ENCODE measurements at places on chromosomes 5 and 9. TPM values are rescaled to one million over a fixed set of nuclear protein-coding genes. Genes with fewer than 3 reads are reported as not detected.

GRCh38 chr9:22425551-22425950 is 21.1 kb upstream of the DMRTA1 start:
- DNase-seq: no peak

ELAVL2 gene
- total RNA-seq: not detected

DNA sequence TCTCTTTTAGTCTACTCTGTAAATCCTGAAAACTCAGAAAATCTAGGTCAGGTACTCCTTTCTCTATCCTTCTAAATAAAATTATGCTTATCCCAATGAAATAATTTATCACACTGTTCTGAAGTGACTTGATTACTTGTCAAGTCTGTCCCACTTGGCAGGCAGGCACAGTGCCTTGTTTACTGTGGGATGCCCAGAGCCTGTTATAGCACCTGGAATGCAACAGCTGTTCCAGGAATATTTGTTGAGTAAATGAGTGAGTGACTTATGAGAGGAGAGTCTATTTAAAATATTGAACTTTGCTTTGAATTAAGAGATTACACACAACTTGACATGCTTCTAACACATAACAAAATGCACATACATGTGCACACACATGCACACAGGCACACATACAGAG is 130.0 kb downstream of the MPDZ start:
- DNase-seq: no peak

DNA sequence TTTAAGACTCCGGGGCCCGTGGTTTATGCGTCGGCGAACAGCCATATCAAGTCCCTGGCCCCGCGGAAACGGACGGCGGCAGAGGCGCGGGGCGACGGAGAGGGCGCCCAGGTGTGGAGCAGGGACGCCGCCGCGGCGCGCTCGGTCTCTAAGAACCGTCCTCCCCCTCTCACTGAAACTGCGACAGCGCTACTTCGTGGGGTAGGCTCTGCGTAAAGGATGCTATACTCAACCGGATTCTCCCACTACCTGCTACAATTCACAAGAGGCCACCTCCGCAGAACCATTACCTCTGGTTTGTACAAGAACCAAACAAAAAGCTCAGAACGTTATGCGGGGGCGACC is 404 bp downstream of the MRNIP start:
- DNase-seq: no peak

POU5F2 gene
- total RNA-seq: 5.1 TPM

DNA sequence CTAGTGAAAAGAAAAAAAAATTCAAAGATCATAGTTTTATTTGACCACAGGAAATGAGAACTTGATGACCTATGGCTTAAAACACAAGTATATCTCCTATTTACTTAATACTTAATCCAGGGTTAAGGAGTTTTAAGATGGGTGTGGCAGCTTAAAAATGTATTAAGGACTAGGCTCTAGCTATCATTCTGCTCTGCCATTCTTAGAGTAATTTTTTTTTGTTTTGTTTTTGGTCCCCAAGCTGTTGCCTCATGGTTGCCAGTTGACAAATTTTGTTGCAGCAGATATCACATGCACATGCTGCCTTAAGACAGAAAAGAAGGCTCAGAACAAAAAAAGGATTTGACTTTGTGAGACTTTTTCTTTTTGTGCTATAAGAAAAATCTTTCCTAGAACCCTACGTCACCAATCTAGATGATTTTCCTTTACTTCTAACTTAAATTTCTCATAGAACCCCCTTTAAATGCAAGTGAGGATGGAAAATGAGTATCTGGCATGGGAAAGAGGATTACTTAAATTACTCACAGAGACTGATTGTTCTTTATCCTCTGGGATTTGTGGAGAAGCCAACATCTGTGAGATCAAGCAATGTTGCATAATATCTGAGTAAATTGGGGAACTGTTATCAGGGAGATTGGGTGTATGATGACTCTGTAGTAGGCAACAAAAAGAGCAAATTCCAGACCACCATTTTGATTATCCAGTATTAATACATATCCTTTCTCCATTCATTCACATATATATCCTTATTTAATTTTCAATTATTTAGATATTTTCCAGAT is 364.7 kb upstream of the CD180 start:
- no peak for DNase-seq

PCSK1 gene
- total RNA-seq: 1.8 TPM

DNA sequence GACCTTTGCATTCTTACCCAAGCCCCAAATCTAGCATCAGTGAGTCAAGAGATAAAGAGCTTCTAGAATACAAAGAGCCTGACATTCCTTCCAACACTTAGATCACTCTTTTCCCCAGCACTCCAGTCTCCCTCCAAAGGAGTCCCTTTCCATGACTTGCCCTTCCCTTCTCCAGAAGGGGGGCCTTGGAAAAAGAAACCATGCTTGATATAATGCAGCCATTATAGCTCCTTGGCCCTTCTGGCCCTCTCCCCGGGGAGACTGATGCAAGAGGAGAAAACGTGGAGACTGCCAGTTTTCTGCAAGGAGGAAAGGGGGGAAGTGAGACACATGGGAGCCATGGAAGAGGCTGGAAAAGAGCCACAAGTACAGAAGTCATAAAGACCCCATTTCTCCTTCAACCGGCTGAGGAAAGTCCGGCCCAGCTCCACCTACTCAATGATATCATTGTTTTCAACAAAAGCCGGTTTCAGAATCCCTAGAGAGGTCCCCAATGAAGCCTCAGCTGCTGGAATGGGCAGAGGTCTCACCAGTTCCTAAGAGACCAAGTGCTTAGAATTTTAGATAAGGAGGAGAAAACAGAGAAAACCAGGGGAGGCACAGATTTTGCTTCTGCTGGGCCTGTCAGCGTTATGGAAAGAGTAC is 29.0 kb downstream of the ADAM19 start:
- no peak for DNase-seq

- DNase-seq: no peak
These were observed 9.8 kb upstream of the MARCOL start for GRCh38 chr5:148228392-148228984.

DNA sequence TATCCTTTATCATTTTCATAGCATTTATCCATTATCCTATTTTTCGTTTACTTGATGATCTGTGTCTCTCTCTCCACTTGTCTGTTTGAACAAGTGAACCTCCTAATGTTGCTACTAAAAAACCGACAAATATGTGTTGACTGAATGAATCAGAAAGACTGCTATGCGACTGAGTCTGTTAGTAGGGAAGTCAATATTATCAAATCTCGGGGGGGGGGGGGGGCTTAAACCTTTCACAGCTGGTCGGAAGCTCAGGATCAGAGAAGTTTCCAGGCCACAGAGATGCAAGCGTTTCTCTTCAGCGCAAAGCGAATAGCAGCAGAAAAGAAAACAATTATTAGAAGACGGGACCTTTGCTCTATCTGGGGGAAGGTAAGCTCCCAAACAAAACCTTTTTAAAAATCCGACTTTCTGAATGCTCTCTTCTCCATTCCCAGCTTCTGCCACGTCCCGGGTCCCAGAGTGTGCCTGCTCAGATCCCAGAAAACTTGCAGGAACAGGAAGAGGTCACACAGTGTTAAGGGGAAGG is 412 bp downstream of the RIOK2 start:
- DNase-seq: no peak

DNA sequence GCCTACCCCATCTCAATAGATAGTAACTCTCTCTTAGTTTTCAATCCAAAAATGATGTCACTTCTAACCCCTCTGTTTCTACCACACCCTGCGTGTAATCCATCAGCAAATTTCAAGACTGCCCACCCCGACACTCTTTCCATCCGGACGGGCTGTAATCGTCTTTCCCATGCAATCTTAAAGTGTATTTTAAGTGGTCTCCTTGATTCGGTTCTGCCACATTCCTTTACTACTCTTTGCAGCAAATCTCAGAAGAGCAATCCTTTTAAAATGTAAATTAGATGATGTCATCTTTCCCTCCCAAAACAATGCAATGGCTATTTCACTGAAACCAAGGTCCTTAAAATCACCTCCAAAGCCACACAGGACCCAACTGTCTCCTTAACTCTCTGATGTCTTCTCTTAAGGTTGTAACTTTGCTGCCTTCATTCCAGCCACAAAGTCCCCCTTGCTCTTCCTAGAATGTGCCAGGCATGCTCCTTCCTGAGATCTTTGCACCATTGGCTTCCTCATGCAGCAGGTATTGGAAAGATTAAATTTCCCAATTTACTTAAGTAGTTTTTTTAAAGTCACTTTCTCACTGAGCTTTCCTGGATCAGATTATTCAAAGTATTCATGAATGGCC is 932.5 kb upstream of the WWC1 start:
- no peak for DNase-seq

SH3RF2 gene
- total RNA-seq: 3.1 TPM

DNA sequence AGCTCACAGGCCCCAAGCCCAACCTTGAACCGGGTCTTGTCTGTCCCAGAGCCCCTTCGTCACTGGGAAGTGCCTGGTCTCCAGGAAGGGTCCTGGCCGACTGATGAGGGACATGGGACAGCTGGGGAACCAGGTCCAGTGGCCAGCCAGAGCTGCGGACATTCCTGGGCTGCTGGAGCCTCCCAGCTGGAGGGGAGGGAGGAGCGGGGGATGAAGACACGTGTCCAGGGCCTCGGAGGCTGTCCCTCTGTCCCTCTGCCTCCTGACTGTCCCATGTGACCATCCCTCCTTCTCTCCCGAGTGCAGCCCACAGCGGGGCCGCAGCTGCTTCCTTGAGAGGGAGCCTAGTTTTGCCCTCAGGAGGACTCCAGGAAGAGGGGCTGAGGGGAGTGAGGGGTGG is 41.7 kb upstream of the UBAC1 start:
- DNase-seq: no peak

CNTNAP3B gene
- 16.3 TPM for total RNA-seq

- no peak for DNase-seq
These were observed 116.0 kb downstream of the TENT4A start for GRCh38 chr5:6829150-6829784.

DNA sequence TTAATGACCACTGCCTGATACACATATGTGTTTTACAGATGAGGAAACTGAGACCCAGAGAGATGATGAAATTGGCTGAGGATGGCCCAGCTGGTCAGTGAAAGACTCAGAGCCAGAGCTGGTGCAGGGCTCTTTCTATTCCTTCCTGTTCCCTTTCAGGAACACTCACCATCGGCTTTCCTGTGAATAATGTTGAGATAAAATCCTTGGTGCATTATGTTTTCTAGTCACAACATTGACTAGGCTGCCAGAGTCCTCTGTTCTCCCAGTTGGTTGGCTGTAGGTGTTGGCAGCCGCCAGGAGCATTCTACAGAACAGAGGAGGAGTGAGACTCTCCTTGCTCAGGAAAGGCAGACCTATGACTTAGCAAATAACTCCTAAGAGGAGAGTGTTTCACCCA is 14.8 kb downstream of the TGFBI start:
- DNase-seq: peak; percentile 15

HARS1 gene
- 49.3 TPM for total RNA-seq

DNA sequence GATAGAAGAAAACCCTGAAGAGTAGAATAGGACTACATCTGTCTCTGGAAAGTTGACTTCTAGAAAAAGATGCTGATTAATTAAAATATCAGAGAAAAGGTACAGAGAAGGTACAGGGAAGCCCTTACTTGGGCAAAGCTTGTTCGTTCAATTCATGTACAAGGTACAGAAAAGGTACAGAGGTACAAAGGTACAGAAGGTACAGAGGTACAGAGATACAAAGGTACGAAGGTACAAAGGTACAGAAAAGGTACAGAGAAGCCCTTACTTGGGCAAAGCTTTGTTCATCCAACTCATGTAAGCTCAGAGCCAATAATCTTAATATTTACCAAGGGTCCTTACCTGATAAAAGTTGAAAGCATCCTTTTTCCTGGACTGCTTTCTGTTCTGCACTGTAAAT is 182.3 kb downstream of the PCSK1 start:
- no peak for DNase-seq

CPLANE1 gene
- total RNA-seq: 35.6 TPM

DNA sequence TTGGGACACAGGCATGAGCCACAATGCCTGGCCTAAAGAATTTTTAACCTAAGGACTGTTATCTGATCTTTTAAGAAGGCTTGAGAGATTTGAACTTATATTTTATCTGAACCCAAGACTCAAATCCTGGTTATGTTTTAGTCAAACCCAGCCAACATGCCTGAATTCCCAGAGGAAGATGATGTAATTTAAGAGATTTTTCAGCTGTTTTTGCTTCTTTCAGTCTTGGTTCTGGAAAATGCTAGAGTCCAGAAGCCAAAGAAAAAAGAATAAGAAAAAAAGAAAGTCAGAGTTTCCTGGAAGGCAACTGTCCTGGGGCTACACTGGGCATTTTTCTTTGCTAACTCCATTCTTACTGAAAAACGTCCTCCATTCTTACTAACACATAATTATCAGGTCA is 85.8 kb downstream of the SNX18 start:
- DNase-seq: no peak

GRCh38 chr5:146091881-146092280 is 13.5 kb downstream of the PLAC8L1 start:
- DNase-seq: no peak

RANBP3L gene
- 4.9 TPM for total RNA-seq

Measured in aorta (tissue), 5 donors.